NCI-H2081 treated with DMSO at 0.1 percent for 48 hours (cell line): ENCODE measurements at places on chromosomes 11 and 22.

- no peak for DNase-seq
These were observed 58.0 kb upstream of the FGF3 start for GRCh38 chr11:69877235-69877634.

- DNase-seq: no peak
These were observed 66.0 kb upstream of the TIMP3 start for GRCh38 chr22:32735526-32735925.

DNA sequence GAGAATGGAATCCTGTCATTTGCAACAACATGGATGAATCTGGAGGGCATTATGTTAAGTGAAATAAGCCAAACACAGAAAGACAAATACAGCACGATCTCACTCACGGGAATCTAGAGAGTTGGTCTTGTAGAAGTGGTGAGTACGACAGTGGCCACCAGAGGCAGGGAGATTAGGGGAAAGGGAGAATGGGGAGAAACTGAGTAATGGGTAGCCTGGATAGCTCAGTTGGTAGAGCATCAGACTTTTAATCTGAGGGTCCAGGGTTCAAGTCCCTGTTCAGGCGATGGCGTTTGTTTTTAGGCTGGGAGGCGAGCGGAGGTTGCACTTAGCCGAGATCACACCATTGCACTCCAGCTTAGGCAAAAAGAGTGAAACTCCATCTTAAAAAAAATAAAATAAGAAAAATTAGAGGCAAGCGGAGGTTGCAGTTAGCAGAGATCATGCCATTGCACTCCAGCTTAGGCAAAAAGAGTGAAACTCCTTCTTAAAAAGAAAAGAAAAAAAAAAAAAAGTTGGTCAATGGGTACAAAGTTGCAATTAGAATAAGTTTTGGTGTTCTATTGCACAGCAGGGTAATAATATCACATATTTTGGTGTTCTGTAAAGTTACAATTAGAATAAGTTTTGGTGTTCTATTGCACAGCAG, 95.7 kb upstream of the UBASH3B start:
- no peak for DNase-seq

DNA sequence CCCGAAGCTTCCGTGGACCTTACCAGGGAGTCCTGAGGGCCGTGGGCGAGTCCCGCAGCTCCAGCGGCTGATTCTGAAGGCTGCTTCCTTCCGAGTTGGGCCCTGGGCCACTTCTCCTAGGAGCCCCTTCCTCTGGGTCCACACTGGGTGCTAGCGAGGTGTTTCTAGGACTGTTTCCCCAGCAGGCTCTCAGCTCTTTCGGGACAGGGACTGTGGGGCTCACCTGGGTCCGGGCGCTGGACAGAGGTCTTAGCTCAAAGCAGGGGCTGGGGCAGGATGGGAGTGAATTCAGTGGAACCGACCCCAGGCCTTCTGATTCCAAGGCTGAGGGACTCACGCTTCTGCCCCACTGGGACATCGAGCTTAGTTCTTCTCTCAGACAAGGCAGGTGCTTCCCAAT, 29.3 kb upstream of the CSNK1E start:
- no peak for DNase-seq

DNA sequence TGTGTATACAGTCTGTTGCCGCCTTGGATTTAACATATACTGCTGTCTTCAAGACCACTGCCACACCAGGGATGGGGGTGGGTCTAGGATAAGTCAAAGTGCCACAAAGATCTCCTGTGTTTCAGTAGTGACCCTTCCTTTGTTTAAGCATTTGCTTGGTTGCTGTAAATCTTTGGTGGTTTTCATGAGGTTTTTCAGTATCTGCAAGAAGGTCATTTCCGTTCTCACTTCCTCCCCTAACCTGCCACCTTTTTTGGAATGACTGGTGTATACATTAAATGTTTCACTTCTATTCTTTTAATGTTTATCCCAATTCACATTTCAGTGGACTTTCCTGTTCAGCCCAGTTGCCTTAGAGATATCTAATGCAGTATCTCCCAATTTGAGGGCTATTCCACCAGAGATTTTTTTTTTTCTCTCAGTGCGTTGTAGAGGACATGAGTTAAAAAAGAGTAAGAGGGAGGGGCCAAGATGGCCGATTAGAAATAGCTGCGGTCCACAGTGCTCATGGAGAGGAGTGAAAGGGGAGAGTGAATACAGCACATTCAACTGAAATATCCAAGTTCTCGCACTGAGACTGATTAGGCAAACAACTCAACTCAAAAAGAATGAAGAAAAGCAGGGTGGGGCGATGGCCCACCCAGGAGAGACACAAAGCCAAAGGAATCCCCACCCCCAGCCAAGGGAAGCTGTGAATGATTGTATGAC, 43.2 kb downstream of the USP47 start:
- no peak for DNase-seq

DNA sequence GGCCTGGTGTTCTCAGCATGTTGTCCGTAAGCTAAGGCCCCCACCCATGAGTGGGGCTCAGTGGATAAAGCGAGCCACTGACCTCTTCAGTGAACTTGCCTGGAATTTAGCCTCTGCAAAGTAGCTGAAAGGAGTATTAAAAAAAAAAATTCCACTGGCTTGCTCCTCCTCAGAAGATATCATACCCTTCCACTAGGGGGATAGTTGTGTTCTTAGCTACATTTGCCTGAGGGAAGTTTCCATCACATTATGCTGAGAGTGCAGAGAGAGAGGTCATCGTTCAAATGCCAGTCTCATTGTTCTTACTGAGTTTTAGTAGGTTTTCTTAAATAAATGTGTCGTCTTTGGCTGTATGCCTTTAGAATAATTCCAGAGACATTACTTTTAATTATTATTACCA, 879.7 kb downstream of the JRKL start:
- DNase-seq: peak; percentile 61

GRCh38 chr11:17443423-17443822, 33.2 kb downstream of the ABCC8 start:
- DNase-seq: no peak

- DNase-seq: no peak
These were observed 1.2 kb downstream of the ACCS start for GRCh38 chr11:44067266-44067665.

- peak; percentile 63 for DNase-seq
These were observed at the start of the genes DDB1 and TKFC for GRCh38 chr11:61332797-61333549. Gene DDB1 (minus strand): TSS chr11:61333105. CDS start chr11:61332968, 137 bp downstream. Gene TKFC (plus strand): TSS chr11:61333228. CDS start chr11:61334729, 1,501 bp downstream.

- no peak for DNase-seq
These were observed 761.2 kb downstream of the DLG2 start for GRCh38 chr11:84865791-84866535.

- no peak for DNase-seq
These were observed 49.0 kb downstream of the RPUSD4 start for GRCh38 chr11:126162306-126163030.

- DNase-seq: no peak
These were observed 455.4 kb upstream of the CNTN5 start for GRCh38 chr11:98565311-98565710.

DNA sequence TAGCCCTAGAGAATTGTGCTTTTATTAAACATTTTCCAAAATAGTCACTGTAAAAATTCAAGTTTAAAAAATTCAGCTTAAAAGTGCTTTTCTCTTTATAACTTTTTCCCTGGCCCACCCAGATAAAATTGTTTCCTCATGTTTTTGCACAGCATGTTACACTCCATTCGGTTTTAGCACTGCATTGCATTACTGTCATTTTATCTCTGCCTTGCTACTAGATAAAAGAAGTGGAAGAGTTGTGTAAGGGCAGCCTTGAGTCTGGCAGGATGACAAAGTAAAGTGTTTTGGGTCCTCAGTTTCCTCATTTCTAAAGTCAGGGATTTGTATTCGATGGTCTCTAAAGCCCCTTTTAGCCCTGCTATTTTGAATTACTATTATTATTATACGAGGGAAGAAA, 99.8 kb downstream of the ATM start:
- DNase-seq: no peak

- no peak for DNase-seq
These were observed 667 bp downstream of the ACCS start for GRCh38 chr11:44066732-44067141.

DNA sequence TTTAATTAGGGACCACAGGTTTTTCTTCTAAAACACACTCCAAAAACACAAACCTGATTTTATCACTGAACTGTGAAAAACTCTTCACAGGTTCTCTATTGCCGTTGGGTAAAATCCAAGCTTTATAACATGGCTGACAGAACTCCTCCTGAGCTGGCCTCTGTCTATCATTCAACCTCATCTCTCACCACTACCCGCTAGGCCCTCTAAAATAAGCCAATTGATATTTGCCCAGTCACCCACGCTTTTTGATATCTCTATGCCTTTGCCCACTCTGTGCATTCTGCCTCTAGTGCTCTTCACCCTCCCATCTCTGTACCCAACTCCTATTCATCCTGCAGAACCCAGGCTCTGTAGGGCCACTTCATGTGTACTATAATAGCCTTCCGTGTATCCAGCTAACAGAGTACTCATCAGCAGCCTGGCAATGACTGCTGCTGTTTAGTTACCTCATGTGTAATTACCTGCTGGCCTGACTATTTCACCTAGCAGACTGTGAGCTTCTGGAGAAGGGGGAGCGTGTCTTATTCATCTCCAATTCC, 1.1 kb upstream of the CNGA4 start:
- DNase-seq: peak; percentile 60

DNA sequence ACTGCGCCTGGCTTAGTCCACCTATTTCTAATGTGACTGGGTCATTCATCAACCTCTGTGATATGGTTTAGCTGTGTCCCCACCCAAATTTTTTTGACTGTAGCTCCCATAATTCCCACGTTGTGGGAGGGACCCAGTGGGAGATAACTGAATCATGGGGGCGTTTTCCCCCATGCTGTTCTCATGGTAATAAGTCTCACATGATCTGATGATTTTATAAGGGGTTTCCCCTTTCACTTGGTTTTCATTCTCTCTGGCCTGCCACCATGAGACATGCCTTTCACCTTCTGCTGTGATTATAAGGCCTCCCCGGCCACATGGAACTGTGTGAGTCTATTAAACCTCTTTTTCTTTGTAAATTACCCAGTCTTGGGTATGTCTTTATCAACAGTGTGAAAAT, 8.7 kb downstream of the CENATAC start:
- no peak for DNase-seq

- no peak for DNase-seq
These were observed 3.9 kb upstream of the BCL2L13 start for GRCh38 chr22:17634696-17635095.

DNA sequence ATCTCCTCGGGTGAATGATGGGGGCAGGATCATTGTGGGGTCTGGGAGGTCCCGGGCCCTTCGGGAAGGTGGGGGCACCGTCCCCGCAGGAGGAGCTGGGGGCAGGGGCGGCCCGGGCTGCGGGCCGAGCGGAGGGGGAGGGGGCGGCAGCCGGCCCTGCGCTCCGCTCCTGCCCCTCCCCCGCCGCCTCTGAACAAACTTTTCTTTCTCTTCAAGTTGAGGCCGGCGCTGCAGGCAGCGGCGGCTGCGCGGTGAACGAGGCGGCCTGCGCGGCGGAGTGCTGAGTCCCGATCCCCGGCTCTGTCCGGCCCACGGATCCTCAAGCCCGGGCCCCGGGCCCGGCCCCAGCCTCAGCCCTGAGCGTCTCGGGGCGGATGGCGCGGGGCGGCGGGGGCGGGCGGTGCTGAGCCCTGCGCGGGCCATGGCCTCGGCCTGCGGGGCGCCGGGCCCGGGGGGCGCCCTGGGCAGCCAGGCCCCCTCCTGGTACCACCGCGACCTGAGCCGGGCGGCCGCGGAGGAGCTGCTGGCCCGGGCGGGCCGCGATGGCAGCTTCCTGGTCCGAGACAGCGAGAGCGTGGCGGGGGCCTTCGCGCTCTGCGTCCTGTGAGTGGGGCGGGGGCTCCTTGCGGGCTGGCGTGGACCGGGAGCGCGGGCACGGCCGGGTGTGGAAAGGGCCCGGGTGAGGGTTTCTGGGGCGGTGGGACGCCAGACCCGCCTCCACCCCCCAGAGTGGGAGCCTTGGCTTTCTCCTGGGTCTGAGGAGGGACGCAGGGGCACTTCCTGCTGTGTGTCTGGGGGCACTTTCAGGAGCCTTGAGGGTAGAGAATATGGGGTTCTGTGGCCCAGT, at the start of gene INPPL1:
Gene INPPL1 (plus strand): TSS at position 204 of the 847 bp plus-strand sequence. CDS start 218 bp downstream, at position 422.
- DNase-seq: no peak

DNA sequence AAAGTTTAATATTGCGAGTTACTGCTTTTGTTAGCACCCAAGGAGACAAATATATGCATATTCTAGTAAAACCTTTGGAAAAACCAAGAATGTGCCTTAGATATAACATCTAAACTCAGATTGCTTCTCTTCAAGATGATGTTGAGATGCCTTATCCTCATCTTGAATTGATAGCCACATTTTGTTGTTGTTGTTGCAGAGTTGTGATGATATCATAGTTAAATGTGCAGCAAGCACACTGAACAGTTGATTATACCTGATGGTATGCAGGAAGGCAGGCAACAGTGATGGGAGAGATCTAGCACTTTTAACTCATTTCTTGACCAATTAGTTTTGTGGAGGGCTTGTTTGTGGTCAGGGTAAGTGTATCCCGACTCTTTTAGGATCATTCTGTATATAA, 48.0 kb downstream of the KDM2A start:
- DNase-seq: no peak

DNA sequence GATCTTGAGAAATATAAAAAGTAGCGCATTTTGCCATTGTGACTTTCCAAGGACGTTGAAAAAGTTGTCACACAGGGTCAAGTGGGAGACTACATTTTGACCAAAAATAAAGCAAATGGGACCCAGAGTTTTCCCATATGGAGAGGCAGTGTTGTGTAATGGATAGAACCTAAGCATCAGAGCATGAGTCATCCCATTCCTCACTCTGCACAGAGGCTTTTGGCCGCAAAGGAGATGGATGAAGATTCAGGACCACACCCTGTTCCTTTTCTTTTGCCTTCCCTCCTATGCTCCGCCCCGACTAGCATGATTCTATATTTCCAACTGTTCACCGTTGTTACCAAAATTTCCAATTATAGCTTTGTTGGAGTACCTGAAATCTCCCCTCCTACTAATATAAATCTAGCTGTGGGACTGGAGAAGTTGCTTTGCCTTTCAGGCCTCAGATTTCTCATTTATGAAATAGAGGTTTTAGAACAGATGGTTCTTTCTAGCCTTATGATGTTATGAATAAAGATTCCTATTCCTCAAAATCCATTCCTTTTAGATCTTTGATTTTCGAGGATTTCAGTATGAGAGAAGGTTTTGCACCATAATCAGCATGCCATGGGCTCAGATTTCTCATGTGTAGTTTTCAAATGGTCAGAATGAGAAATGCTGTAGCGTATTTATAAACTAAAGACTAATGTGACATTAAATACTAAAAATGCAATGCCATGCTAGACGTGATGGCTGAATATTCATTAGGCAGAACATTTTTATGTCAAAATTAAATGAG, 921.9 kb upstream of the TENM4 start:
- no peak for DNase-seq

GRCh38 chr22:38075105-38075825, 8.7 kb downstream of the SLC16A8 start:
- no peak for DNase-seq

DNA sequence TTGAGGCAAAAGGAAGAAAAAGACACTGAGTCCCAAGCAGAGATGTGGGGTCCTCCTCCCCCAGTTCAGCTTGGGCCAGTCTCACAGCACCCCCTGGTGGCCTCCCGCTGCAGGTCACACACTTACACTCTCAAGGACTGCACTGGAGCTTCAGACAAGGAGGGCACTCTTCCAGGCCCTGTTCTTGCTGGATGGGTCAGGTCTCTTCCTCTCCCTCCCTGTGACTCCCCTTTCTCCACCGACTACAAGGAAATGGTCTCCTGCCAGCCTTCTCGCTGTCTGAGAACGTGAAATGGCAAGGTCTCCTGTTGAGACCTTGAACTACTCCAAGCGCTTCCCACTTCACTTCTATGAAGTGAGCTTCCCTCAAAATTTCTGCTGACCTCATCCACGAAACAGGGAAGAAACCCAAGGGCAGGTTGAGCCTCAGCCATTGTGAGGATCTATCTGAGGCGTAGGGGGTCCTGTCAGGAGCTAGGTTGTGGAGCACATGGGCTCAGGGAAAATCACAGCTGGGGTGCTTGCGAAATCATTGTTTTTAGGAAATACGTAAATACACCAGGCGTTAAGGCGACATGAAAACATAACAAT, 11.2 kb upstream of the IGLL1 start:
- no peak for DNase-seq
